Uterus (tissue), 4 donors: ENCODE measurements at places on chromosomes 5 and 9. TPM values are rescaled to one million over a fixed set of nuclear protein-coding genes. Genes with fewer than 3 reads are reported as not detected.

Gene SUSD3
- 13.8 TPM for total RNA-seq

GRCh38 chr5:81898403-81898802 lies 73.4 kb upstream of the ATG10 start:
- H3K27ac ChIP-seq = no peak overlapping the region
- no peak overlapping the region for H3K4me3 ChIP-seq
- no peaks in the 10 kb centered on the region for H3K36me3 ChIP-seq
- DNase-seq = no peak

- DNase-seq = no peak
- no peak overlapping the region for H3K27ac ChIP-seq
- no peak overlapping the region for H3K4me3 ChIP-seq
- no peaks in the 10 kb centered on the region for H3K4me1 ChIP-seq
- H3K36me3 ChIP-seq = no peaks in the 10 kb centered on the region
Observed at GRCh38 chr5:147869112-147869511, 9.4 kb upstream of the SCGB3A2 start.

DNA sequence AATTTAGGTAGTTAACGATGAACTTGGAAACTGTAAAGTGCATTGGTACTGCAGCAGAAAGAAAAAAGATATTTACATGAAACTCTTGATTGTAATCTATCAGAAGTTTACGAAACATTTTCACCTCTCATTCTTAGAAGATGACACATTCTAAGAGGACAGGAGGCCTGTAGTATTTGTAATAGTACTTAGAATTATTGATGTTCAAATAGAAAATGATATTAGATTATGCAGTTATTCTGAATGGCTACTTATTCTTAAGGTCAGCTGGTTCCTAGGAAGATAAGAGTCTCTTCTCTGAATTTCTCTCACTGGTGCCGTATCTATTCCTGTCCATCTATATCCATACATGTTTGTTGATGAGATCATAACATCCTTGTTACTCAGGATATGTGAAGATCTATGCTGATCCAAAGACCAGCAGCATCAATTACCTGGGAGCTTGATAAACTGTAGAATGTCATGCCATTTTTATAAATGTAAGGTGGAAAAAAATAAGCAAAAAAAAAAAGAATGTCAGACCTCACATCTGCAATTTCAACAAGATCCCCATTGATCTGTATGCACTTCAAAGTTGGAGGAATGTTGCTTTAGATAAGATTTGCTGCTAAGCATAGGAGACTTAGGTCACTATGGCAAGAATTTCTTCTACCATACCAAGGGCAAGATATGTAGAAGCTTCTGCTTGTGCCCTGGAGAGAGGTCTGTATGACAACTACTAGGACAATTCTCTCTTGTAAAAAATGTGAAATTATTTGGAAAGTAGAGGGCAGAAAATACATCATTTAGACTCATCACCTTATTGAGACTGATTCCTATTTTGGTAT lies 42.4 kb upstream of the RICTOR start:
- H3K4me1 ChIP-seq = no peaks in the 10 kb centered on the region
- no peaks in the 10 kb centered on the region for H3K27me3 ChIP-seq
- no peak overlapping the region for H3K4me3 ChIP-seq
- no peak overlapping the region for H3K27ac ChIP-seq
- DNase-seq = no peak

GRCh38 chr9:36765468-36766341 lies 193.0 kb downstream of the MELK start:
- no peak overlapping the region for H3K27ac ChIP-seq
- H3K4me1 ChIP-seq = no peaks in the 10 kb centered on the region
- peak; percentile 45 for DNase-seq
- H3K4me3 ChIP-seq = peak overlapping the region; percentile 24

DNA sequence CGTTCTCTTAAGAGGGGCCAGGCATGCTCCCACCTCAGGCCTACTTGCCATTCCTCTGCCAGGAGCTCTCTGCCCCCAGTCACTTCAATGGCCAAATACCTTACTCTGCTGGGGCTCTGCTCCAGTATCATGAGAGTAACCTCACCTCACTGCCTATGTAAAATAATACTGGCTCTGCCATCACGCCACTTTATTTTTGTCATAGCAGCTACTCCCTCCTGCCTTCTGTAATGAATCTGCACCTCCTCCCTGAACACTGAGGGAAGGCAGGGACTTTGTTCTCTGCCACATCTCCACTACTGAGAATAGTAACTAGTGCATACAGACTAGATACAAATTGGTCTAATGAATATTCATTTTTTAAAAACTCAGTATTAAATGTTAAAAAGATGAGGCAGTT lies 33.8 kb downstream of the MACROH2A1 start:
- H3K4me3 ChIP-seq = no peak overlapping the region
- no peaks in the 10 kb centered on the region for H3K4me1 ChIP-seq
- H3K36me3 ChIP-seq = no peaks in the 10 kb centered on the region
- H3K27ac ChIP-seq = no peak overlapping the region

DNA sequence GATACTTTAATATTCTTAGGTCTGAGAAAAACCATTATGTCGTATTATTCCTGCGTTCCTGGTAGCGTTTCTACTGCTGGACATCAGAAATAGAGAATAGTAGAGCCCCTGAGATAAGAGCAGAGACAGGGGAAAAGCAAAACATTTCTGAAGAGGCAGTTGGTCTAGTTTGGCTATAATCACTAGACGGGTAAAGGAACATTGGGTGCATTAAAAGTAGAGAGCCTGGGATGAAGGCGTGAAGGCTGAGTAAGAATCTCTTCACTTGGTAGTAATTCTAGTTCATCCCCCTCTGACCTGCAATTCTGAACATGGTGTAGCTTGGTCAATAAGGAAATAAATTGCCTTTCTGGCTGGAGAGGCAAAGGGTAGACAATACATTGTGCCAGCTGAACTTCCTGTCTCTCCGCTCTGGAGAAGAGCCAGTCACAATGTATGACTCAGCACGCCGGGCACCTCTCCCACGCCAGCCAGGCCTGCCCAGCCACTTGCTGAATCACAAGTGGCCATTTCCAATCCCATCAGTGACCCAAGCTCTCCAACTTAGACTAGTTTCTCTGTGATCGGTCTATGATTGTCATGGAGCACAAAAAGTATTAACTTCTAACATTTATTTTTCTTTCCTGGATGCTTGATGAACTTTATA lies 75.4 kb downstream of the STK32A start:
- H3K36me3 ChIP-seq = no peaks in the 10 kb centered on the region
- no peaks in the 10 kb centered on the region for H3K27me3 ChIP-seq
- no peaks in the 10 kb centered on the region for H3K4me1 ChIP-seq
- no peak overlapping the region for H3K27ac ChIP-seq
- no peak overlapping the region for H3K4me3 ChIP-seq

DNA sequence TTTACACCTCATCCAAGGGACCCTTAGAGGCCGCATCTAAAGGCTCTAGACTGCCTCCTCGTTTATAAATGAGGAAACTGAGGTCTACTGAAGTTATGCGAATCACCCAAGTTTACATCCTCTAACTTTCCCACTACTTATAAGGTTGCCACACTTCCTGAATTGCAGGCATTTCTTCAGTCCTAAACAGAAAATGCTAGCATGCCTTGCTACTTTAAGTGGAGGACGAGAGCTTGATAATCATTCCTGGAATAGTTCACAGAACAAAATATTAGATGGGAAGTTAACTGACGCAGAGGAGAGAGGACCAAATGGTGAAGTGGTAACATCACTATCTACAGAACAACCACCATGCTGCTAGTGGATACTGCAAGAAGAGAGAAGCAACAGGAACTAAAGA lies 85.8 kb downstream of the GNAQ start:
- peaks cover 29% of the 10 kb centered on the region for H3K4me1 ChIP-seq
- H3K27me3 ChIP-seq = no peaks in the 10 kb centered on the region
- H3K36me3 ChIP-seq = no peaks in the 10 kb centered on the region

DNA sequence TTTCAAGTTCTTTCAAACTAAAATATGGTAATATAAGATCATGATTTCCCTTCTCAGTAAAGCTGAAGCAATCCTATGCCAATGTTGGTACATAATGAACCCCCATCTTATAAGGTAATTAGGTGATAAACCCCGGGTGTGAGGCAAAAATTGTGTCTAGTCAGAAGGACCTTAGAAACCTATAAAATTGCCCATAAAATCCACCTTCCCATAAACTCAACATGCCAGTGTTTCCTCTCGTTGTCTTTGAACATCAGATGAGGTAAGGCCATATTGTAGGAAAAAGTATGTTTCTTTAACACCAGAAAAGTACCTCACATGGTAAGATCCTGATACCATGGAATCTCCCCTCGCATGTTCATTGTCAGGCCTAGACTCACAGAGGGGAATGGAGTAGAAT lies 43.3 kb downstream of the SNCAIP start:
- H3K27ac ChIP-seq = no peak overlapping the region
- H3K36me3 ChIP-seq = no peaks in the 10 kb centered on the region

DNA sequence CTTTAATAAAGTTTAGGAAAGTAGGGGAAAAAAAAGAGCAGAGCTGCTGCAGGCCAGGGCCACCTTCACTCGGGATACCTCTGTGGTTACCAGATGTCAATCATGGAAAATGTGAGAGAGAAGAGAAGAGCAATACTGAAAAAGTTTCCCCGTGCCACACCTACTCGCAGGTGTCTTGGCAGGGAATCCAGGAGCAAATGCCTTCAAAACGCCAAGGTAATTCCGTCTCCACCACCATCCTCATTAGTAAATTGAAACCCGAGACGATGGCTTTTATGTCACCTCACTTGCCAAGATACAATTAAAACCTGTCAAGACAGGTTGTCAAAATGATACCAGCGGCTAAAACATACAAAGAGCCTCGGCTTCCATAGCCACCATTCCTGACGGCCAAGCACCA lies 49.7 kb downstream of the FAM81B start:
- H3K4me1 ChIP-seq = no peaks in the 10 kb centered on the region
- no peaks in the 10 kb centered on the region for H3K27me3 ChIP-seq
- no peak overlapping the region for H3K4me3 ChIP-seq
- no peaks in the 10 kb centered on the region for H3K36me3 ChIP-seq
- H3K27ac ChIP-seq = no peak overlapping the region
- no peak for DNase-seq

GRCh38 chr5:65556181-65556580 lies 6.8 kb downstream of the CENPK start:
- no peak overlapping the region for H3K27ac ChIP-seq
- no peak for DNase-seq
- H3K27me3 ChIP-seq = no peaks in the 10 kb centered on the region
- H3K4me1 ChIP-seq = no peaks in the 10 kb centered on the region
- no peaks in the 10 kb centered on the region for H3K36me3 ChIP-seq

DNA sequence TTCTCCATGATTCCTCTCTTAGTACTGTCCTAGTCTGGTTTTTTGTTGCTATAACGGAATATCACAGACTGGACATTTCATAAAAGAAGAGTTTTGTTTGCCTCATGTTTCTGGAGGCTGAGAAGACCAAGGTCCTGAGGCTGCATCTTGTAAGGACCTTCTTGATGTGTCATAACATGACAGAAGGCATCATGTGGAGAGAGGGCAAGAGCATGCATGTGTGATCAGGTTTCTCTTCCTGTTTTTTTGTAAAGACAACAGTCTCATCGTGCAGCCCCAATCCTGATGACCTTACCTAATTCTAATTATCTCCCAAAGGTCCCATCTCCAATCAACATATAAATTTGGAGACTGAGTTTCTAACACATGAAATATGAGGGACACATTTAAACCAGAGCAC lies 108.4 kb downstream of the MSX2 start:
- H3K27ac ChIP-seq = no peak overlapping the region
- H3K4me3 ChIP-seq = no peak overlapping the region
- no peaks in the 10 kb centered on the region for H3K27me3 ChIP-seq
- no peak for DNase-seq
- H3K4me1 ChIP-seq = no peaks in the 10 kb centered on the region

GRCh38 chr9:34125681-34126206 lies 754 bp downstream of the DCAF12 start:
- H3K4me3 ChIP-seq = peak overlapping the region; percentile 72
- no peaks in the 10 kb centered on the region for H3K36me3 ChIP-seq
- H3K27ac ChIP-seq = peak overlapping the region; percentile 92
- DNase-seq = no peak
- peaks cover 9% of the 10 kb centered on the region for H3K4me1 ChIP-seq
- no peaks in the 10 kb centered on the region for H3K27me3 ChIP-seq

- H3K4me3 ChIP-seq = no peak overlapping the region
- no peaks in the 10 kb centered on the region for H3K4me1 ChIP-seq
- H3K36me3 ChIP-seq = no peaks in the 10 kb centered on the region
Observed at GRCh38 chr5:172749076-172749475, 21.9 kb downstream of the DUSP1 start.

- H3K27me3 ChIP-seq = no peaks in the 10 kb centered on the region
- no peaks in the 10 kb centered on the region for H3K36me3 ChIP-seq
- DNase-seq = no peak
- no peaks in the 10 kb centered on the region for H3K4me1 ChIP-seq
Observed at GRCh38 chr5:129593525-129593924, 133.4 kb downstream of the ADAMTS19 start.

- DNase-seq = no peak
- no peaks in the 10 kb centered on the region for H3K4me1 ChIP-seq
- H3K27me3 ChIP-seq = no peaks in the 10 kb centered on the region
- H3K4me3 ChIP-seq = no peak overlapping the region
- H3K27ac ChIP-seq = no peak overlapping the region
Observed at GRCh38 chr5:469752-470483, 26.9 kb downstream of the EXOC3 start.

DNA sequence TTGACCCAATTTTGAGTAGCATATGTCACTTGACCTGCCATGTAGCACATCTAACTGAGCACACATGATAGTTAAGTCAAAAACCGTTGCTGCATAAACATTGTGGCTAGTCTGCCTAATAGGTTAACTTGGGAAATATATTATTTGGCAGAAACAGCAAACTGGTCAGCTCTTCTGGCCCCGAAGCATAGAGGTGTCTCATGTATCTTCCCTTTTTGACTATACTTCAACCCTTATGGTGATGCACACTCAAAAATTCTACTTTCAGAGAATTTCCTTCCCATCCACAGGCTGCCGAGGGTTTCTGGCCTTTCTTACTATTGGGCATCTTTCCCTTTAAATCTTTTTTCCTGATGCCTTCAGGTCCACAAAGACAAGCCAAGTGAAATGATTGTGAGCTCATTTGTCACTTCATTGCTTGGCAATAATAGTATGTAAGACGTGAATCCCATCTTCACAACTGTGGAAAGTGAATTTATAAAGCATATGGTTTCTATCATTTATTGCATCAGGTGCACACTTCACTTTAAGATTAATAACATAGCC lies 41.2 kb downstream of the MOCS2 start:
- H3K27ac ChIP-seq = no peak overlapping the region
- no peak for DNase-seq
- no peaks in the 10 kb centered on the region for H3K36me3 ChIP-seq
- H3K4me1 ChIP-seq = no peaks in the 10 kb centered on the region
